ENCODE measurements at places on chromosomes 1 and 21.

DNA sequence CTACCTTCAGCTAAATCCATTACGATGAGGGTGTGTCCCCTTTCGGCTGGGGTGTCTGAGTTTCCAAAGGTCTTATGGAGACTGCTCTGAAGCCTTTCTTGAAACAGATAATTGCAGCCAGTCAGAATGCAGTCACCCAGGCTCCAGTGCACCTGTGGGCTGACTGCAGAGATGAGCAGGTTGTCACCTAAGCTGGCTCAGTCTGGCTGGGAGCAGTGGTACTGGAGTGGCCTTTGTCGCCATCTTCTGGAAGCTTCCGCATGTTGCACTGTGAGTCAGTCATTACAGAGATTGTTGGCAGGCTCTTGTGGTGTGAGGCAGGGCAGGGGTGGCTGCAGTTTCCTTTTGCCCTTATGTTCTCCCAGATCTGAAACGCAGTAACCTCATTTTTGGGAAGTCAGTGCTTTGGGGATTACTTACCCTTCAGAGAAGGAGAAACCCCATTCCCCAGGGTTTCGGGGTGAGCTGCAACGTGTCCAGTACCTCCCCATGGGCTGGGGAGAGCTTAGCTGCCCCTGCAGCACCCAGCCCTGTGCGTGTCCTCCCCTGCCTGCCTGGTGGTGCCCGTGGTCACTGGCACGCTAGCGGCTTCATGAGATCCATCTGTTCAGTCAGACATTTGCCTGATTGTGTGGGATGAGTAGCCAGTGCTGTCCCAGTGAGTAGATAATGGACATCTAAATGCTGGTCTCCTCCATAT is 48.0 kb downstream of the SMYD2 start:
- peak; percentile 80 for DNase-seq

- no peak for DNase-seq
Measured at GRCh38 chr1:150150133-150151021, 661 bp downstream of the PLEKHO1 start.

GRCh38 chr21:32183396-32183795 is 95.5 kb downstream of the MIS18A start:
- no peak for DNase-seq

DNA sequence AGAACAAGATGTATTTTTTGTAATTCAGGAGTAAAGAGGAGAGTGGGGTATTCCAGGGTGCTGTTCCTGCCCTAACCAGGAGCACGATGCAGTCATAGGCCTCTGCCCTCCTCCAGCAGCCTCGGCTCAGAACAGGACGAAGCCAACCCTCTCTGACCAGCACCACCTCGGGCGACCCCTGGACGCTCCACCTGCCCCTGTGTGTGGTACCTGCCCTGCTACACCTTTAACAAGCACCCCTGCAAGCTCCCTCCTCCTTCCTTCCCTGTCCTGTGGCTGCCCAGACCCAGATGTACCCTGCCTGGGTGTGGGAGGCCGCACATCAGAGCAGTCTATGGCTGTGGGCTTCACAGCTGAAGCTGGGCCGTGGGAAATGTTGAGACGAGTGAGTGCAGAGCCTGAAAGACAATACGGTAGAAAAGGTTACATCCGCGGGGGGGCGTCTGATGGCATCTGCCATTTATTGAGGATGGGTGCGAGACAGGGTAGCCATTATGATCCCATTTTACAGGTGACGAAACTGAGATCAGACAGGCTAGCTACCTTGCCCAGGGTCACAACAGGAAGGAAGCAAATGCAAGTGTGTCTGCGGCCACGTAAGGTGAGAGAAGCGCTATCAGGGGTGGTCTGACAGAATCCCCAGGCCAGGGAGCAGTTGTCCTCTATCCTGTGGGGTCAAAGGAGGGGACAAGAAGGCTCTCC is 4.6 kb downstream of the ERG start:
- no peak for DNase-seq

GRCh38 chr1:202438393-202439174 is 90.1 kb downstream of the PPP1R12B start:
- DNase-seq, result no peak

DNA sequence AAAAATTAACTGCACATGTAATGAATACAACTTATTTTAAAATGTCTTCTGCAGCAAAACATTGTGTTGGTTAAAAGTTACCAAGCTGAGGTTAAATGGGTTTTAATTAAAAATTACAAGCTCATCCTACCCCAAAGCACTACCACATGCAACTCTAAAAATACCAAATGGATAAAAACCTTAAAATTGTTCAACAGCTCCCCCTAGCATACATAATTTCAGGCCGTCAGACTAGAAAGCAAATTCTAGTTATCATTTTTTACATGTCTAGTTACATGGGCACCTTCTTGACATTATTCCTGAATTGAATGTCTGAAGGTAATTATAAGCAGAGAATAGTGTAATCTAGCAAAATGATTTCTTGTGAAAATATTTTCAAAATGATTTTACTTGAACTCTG is 176.5 kb downstream of the C1orf21 start:
- no peak for DNase-seq

GRCh38 chr21:31866077-31866511 is 6.7 kb upstream of the HUNK start:
- peak; percentile 49 for DNase-seq

DNA sequence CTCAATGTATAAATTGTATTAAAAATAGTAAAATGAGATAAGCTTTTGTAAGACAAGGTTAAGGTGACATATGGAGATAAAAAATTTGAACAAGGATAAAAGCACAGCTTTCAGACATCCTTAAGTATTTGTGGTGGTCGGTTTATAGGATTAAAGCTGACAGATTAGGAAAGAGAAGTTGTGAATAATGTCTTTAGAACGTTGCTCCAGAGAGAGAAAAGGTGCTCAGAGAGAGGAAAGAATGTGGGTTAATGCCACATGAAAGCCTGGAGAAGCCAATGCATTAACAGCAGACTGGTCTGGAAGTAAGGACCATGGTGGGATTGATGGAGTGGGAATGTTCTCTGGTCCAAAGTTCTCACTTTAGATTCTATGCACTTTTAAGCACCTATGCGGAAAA is 44.8 kb downstream of the ATP6V1G3 start:
- no peak for DNase-seq

DNA sequence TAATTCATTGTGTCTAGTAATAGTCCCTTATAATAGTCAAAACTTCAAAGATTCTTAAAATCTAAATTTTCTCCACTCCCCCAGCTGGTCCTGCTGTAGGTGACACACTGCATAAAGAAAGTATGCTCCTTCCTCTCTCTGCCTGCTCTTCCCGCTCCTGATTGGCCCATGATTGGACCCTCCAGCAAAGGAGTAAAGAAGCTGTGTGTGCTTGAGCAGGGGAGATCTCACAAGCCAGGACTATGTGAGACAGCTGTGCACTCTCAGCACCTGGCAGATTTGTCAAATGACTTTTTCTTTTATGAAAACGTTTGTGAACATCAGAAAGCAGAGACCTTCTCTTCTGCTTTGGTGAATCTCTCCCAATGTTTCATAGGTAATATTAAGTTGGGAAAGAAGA is 274.8 kb upstream of the LYPLAL1 start:
- no peak for DNase-seq

DNA sequence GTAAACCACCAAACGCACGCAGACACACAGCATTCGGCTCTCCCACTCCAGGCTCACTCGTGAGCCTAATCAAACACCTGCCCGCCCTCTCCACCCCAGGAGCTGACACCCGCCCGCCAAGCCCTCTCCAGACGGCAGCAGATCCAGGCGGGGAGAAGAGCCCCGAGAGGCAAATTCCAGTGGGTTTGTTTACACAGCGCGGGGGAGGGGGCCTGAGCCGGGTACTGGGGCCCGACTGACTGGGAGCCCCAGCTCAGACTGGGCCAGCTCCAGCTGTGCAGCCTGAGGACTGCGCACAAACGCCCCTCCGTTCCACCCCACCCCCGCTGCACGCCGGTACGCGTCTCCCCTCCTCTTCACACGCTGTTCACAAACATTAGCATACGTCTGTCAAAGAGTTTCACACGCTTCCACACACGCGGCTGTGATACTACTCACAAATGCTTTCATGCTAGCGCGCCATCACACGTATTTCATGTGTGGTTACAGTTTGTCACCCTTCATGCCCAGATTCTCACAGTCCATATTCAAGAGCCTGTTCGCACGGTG is 1.0 kb upstream of the EFNA1 start:
- DNase-seq, result peak; percentile 15

DNA sequence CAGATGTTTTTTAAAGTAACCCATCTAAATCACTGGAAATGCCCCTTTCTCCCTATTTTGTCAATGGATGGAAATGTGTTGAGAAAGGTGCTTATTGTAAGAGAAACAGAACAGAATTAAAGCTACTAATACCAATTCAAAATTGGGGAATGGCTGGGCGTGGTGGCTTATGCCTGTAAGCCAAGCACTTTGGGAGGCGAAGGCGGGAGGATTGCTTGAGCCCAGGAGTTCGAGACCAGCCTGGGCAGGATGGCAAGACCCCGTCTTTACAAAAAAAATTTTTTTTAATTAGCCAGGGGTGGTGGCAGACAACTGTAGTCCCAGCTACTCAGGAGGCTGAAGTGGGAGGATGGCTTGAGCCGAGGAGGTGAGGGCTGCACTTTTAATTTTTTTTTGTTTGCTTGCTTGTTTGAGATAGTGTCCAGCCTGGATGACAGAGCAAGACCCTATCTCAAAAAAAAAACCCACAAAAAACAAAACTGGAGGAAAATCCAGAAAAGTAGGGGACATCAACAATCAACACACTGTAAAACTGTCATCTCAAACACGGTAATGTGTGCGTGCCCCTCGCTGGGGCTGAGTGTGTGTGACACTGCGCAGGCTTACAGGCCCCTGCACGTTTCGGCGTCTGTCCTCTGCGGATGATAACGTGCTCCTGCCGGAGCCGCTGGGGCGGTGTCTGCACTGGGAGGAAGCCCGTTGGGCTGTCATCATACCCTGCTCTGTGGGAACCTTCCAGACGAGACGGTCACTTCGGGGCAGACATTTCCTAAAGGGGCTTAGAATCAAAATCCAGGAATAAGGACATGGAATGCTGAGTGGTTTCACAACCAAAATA is 11.6 kb upstream of the POFUT2 start:
- no peak for DNase-seq

GRCh38 chr1:224707843-224708725 is 92.0 kb downstream of the CNIH3 start:
- no peak for DNase-seq

GRCh38 chr21:40318371-40318770 is 451.1 kb downstream of the PCP4 start:
- DNase-seq, result no peak

DNA sequence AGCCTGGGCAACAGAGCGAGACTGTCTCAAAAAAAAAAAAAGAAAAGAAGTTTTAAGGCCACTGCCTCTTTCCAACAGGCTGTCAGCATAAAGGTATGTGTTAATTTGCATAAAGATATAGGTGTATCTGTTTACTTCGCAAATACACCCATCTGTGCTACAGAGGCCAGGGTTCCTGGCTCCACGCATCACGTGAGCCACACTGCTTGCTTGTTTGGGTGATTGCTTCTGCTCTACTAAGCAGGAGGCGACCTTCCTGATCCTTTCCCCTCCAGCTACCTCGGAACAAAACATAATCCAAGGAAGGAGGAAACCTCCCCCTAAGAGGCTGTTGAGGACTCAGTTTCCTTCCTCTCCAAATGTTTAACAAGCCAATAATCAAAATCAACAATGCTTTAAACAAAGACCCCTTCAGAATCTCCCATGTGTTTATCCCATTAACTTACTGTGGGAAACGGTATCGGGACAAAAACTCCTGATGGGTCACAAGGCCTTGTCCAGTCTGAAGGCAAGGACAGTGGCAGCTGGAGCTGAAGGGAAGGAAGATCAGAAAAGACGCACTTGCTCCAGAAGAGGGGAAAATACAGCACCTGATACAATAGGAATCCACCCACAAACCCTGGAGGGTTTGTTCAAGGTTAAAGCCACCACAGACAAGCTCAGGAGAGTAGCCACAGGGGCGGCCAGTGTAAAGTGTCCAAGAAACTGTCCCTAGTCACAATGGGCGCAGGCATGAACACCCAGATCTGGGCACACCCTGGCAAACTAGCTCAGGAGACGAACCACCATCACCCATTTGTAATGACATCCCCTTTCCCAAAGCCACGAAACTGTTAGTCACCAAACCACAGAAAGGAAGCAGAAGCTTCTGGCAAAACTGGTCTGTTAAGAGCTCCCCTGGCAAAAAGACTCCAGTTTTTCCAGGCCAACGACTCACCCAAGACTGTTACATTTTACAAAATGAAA is 17.2 kb downstream of the CTNNBIP1 start:
- no peak for DNase-seq

DNA sequence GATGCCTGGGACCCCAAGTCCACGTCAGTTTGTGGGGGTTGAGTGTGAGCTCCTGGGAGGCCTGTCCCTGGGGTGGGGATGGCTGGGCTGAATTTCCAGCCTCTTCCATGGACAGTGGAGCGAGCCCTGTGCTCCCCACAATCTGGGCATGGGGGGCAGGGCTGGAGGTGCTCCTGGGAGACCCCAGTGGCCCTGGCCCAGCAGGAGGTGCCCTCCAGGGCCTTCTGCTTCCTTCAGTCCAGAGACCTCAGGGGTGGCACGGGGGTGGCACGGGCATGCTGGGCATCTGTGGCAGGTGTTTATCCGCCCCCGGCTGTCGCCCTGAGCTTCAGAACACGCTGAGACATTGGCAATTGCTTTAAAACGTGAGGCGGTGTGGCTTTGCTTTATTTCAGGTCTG is 40.9 kb downstream of the MORN1 start:
- DNase-seq, result no peak

DNA sequence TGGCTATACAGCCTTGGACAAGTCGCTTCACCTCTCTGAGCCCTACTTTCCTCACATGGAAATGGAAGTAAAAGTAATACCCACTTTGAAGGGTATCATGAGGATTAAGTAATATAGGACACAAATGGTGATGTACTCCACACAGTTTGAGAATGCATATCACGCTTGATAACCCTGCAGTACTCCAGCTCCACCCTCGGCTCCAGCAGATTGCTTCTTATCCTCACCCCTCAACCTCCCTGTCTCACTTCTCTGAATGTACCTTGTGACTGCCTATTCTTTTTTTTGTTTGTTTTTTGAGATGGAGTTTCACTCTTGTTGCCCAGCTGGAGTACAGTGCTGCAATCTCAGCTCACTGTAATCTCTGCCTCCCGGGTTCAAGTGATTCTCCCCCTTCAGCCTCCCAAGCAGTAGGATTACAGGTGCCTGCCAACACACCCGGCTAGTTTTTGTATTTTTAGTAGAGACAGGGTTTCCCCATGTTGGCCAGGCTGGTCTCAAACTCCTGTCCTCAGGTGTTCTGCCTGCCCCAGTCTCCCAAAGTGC is 55.5 kb downstream of the LDLRAD2 start:
- no peak for DNase-seq

DNA sequence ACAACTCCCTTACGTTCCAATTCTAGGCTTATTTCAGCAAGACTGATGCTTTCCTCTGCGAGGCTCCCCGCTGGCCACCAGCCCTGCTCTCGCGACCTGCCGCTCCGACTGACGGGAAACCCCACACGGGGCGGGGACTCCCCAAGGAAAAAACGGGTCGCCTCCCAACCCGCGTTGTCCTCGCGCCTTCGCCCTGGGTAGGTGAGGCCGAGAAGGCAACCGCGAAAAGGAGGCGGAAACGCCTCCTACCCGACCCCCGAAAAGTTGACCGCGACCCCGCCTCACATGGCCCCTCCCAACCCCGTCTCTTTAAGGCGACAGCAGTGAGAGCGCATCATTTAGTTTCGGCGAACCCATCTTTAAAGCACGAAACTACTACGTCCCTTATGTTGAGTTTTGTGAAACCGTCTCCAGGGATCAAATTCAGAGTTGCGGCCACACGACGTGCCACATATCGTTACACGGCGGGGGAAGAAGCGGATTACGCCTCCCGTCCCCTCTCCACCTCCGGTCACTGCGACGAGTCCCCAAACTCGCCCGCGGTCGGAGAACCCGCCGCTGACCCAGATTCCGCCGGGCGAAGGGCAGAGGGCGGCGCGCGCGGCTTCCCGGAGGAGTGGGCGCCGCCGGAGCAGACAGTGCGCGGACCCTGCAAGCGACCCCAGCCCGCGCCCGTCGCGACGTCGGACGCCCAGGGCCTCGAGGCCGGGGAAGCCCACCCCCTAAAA is 1.2 kb downstream of the ANP32E start:
- peak; percentile 83 for DNase-seq

Measured in CD4-positive, alpha-beta T cell treated with Interleukin-6 at 100 ng/mL for 8 hours (primary cell).